ENCODE measurements at places on chromosomes 4 and X. TPM values are rescaled to one million over a fixed set of nuclear protein-coding genes. Genes with fewer than 3 reads are reported as not detected.

DNA sequence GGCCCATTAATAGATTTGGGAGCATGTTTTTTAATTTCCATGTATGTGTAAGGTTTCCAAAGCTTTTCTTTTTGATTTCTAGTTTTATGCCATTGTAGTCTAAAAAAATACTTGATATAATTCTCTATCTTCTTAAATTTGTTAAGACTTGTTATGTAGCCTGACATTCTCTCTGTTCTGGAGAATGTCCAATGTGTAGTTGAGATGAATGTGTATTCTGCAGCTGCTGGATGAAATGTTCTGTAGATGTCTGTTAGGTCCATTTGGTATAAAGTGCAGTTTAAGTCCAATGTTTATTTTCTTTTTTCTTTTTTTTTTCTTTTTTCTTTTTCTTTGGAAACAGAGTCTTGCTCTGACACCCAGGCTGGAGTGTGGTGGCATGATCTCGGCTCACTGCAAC, 378.5 kb upstream of the MAD2L1 start:
- no peak for DNase-seq

- no peak for DNase-seq
These were observed at the start of gene SEL1L3 for GRCh38 chr4:25862411-25863346. Gene SEL1L3 (minus strand): TSS chr4:25862988. CDS start chr4:25862836, 152 bp downstream.

The PCDH11X gene
- not detected for total RNA-seq

DNA sequence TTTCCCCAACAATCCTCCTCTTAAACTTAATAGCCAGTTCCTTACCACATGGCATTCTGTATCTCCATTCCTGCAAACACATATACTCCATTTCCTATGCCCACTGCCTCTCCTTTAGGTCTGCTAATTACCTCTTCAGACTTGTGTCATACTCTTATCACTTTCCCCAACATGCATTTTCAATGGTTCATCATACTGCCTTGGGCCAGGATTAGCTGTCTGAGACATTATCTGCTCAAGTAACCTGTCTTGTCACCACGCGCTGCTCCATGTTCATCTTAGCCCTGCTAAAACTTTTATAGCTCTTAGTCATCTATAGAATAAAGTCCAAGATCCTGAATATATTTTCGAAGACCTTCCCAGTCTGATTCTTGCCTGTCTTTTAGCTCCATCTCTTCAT, 224.1 kb upstream of the GK2 start:
- DNase-seq = no peak

DNA sequence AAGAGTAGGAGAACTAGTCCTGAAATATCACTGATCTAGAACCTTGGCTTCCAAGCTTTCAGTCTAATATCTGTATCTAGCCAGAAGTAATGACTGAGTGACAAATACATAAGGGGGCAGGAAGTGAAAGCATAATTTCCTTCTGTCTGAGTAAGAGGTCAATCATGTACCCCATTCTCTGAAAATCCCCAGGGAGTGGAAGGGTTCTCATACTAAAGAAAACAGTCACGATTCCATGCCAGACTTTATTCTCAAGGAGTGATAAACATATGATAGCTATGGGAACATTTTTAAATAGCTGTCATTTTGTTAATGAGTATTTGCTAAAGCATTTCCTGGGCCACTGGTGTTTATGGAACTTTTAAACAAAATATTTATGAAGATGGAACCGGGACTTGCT, 308.5 kb downstream of the ARHGAP24 start:
- DNase-seq = peak; percentile 68

The LONRF3 gene
- 1.4 TPM for total RNA-seq
